ENCODE measurements at places on chromosomes 2 and 18.
A peak's percentile ranks its signal among the peaks of the same experiment; 100 is the strongest.

DNA sequence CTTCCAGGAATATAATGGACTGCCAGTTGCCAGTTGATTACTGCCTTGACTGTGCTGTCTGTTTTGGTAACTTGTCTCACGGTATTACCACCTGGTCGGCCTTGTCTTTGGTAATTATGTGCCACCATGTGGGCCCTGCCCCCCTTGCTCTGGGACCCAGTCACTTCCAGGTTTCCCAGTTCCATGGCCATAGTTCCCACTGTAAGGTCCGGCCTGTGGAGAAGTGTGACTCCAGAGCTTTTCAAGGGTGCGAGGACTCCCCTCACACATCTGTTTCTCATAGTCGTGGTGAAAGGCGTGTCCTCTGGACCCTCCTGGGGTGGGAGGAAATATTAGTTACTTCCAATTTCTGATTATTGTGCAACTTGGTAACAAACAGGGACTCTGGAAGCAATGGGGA, 150.5 kb downstream of the SEPTIN10 start:
- no peak for DNase-seq

DNA sequence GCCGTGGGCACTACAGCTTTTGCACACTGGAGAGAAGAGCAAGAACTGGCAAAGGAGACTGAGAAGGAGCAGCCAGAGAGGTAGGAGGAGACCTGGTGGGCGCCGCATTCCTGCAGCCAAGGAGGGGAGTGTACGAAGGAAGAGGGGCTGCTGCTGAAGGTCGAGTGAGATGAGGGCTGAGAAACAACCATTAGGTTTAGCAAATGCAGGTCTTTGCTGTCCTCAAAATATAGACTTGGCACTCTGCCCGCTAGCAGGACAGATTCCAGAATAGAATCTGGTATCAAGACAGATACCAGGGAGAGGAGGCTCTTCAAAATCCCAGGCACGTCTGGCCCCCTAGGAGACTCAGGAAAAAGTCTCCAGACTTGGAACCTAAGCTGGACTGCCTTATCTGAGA, 83.0 kb downstream of the TGOLN2 start:
- DNase-seq = no peak

DNA sequence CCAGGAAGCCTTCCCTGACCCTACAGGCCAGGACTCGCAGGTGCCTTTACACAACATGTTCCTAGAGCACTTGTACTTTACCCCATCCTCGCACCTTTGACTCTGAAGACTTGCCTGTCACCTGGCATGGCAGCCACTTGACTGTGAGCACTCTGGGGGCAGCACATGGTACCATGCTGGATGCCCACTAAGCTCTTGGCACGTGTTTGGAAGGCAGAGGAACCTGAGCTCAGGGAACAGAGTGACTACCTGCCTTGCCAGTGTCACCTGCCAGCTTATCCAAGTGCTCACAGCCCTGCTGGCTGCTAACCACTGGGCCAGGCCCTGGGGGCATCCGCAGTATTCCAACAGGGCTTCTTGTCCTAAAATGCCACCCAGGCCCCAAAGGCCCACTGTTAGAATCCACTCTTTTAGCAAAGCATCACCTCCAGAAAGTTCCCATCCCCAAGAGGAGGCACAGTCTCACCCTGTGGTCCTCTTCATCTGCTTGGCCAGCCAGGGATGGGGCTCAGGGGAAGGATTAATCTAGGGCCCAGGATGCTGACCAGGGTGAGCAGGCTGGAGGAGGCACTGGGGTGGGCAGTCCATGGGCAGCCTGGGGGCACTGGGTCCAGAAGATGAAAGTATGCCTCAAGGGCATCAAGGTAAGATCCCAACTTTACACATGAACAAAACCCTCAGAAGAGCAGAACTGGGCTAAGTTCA, 57.0 kb downstream of the ZBTB7C start:
- DNase-seq = no peak

DNA sequence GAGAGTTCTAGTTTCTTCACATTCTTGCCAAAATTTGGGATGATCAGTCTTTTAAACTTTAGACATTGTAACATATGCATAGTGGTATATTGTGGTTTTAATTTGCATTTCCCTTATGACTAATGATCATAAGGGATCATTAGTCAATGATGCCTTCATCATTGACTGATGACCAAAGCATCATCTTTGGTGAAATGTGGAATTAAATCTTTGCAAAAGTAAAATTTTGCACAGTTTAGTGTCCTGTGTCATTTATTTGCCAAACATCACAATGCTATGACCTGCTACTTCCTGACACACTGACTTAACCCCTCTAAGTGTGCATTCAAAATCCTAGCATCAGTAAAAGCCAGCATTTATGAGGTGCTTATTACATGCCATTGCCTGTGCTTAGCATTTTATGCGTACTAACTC, 58.9 kb upstream of the SLC1A4 start:
- no peak for DNase-seq

DNA sequence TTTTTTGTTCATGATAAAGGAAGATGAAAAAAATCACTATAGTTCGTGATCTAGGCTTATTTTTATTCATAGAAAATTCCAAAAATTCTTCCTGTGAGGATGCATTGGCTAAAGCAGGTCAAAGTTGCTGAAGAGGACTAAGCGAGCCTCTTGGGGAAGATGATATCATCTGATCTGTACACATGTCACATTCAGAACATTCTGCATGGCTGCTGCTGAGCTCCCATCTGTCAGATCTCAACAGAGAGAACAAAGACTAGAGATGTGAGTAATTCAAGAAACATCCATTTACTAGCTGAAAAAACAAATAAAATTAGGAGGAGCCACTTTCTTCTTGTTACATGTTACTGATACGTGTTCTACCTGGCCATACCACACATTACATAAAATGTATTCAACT, 518.6 kb upstream of the FSIP2 start:
- peak; percentile 1 for DNase-seq

- DNase-seq = no peak
Observed at GRCh38 chr2:29819570-29819969, 101.8 kb downstream of the ALK start.

GRCh38 chr2:74399785-74400184, 19.7 kb upstream of the DCTN1 start:
- DNase-seq = peak; percentile 40

- DNase-seq = no peak
Observed at GRCh38 chr18:39962546-39962945, 1992.5 kb upstream of the PIK3C3 start.

DNA sequence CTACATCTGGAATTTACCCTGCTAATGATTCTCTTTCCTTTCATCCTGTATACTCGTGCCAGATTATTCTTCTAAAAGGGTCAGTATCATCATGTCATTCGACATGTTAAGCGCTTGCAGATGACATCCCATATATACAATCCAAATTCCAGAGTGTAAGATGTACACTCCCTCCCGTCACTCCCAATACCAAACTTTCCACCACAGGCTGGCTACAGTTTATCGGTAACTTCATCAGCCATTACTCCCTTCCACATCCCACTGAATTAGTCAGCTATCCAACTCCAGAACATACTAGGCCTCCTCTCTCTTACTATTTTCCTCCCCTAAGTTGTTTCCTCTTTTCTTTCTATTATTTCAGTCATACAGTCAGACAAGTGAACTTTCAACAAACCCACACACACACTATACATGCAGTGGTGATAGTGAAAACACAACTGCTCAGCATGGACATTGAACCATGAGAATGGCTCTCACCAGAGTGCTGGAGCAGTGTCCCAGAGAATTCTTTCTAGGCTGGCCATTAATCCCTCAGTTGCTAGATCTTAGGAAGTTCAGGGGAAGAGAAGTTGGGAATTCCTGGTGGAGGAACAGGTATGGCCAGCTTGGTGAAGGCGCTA, 10.6 kb upstream of the NMI start:
- DNase-seq = no peak

DNA sequence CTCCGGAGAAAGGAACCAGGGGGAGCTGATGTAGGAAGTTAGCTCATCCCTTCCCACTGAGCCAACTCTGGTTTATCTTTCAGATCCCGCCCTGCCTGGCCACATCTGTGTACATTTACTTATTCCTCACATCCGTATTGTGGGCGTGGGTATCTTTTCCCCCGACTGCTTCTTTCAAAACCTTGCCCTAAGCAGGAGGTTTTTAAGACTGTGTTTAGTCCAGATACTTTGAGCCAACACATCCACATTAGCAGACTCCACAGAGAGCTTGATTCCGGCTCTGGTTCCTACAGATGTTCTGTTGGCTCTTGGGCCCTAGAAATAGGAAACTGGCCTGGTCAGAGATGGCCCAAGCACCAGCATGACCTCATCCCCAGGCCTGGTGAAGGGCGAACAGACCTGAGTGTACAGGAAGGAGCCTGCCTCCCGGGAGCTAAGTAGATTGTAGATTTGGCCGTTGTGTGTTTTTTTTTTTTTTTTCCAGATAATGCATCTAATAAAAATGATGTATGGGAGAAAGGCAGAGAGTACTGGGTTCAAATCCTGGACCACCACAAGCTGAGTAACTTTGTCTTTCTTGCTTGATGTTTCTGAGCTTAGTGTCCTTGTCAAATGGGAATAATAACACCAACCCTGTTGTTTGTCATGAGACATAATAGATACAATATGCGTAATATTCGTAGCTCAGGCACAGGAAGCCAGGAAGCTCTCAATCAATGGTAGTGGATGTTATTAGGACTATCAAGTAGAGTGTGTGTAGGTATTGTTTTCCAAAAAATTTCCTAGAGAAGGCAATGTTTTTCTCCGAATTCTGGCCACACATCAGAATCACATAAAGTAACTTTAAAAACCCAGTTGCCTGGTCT, 92.3 kb downstream of the PRKCE start:
- DNase-seq = peak; percentile 64

DNA sequence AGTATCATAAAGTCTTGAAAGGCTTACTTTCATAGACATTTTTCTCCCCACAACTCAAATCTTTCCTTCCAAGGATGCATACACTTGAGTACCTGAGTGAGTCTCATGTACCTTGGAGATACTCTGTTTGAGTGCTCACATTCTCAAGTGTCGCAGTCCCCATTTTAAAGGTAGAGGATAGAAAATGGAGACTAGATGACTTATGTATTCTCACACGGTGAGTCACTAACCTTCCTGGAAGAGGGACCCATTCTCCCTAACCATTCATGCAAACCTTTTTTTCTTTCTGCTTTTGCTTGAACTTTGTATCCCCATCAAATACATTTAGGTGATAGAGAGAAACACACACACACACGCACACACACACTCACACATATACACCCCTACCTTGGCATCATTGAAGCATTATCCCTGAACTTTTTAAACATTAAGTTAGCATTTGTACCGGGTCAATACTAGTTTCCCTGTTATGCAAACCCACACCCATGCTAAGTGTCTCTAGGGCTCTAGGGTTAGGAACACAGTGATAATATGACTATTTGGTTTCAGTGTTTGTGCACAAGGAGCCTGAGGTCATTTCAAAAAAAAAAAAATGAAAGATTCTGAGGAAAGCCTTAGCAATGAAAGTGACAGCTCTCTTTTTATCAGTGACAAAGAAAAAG, 236.2 kb downstream of the IKZF2 start:
- peak; percentile 19 for DNase-seq

GRCh38 chr2:98647636-98648035, 39.2 kb downstream of the UNC50 start:
- peak; percentile 43 for DNase-seq

DNA sequence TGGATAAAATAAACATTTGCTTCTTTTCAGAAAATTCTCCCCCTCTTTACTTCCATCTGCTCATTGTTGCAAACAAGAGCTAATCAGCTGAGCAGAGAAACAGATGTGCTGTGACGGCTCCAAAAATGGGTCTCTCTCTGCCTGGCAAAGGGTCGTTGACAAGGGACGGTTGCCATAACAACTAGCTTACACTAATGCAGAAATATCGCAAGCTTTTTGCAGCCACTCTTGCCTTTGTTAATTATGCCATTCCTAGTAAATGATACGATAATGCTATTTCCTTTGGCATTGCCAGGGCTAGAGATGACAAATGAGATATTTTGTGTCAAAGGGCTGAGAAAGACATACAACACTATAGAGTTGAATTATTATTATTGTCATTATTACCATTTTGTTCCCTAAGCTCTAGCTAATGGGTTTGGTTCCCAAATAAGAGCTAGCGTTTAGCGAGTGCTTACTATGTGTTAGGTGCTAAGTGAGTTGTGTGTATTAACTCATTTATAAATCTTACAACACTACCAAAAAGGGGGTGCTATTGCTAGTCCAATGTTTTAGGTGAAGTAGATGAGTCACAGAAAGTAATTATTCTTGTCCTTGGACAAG, 46.8 kb downstream of the MYO3B start:
- DNase-seq = no peak

DNA sequence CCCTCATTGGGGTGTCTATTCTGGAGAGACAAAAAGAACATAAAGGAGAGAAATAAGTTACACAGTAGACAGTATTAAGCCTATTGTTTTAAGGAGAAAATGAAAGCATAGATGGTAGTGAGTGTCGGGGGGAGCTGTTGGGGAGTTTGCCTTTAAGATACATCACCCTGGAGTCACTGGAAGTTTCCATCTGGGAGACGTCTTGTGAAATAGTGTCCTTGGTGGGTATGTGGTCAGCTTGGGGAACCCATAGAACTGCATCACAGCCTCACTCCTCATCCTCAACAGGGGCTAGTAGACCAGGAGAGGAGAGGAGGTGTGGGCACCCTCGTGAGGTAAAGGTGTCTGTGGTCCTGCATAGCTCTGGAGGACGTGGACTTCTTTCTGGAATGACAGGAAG, 60.6 kb downstream of the RNF144A start:
- no peak for DNase-seq

- DNase-seq = peak; percentile 90
Observed at GRCh38 chr2:36338827-36339145, 16.8 kb upstream of the CRIM1 start.

- DNase-seq = peak; percentile 93
Observed at GRCh38 chr18:9535430-9535991, 60.2 kb downstream of the RALBP1 start.

- DNase-seq = peak; percentile 17
Observed at GRCh38 chr2:175175896-175176295, 5.6 kb downstream of the ATP5MC3 start.

DNA sequence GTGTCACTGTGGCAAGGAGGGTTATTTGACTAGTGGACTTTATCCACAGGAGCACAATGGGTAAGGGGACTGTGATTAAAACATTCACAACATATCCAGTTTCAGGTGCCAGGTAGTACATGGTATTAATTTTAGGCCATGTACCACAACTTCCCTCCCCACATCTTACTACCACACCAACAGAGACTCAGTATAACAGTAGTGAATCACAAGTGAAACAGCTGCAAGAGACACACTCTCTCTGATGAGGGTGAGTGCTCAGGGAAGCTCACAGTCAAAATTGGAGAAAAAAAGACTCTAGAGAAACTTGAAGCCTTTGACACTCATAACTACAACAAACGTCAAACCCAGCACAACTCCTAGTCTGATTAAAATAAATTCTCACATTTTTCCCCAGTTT, 367.6 kb upstream of the GYPC start:
- DNase-seq = no peak

DNA sequence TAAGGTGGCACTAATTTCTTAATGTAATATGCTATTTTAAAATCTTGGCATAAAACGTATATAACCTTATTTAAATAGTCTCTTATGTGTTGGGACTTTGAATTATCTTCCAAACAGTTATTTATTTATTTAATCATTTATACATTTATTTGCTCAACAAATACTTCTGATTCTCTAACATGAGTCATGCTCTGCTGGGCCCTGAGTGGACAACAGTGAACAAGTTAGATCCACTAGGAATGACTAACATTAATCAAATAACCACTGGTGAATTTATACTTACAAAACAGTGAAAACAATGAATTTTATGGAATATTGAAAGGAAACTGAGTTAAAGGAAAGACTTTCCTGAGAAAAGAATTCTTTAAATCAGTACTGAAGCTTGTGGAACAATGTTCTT, 1257.2 kb upstream of the CHAC2 start:
- no peak for DNase-seq

GRCh38 chr2:53407363-53408080, 360.1 kb upstream of the CHAC2 start:
- DNase-seq = peak; percentile 26
